ENCODE measurements at places on chromosomes 16 and 17.

DNA sequence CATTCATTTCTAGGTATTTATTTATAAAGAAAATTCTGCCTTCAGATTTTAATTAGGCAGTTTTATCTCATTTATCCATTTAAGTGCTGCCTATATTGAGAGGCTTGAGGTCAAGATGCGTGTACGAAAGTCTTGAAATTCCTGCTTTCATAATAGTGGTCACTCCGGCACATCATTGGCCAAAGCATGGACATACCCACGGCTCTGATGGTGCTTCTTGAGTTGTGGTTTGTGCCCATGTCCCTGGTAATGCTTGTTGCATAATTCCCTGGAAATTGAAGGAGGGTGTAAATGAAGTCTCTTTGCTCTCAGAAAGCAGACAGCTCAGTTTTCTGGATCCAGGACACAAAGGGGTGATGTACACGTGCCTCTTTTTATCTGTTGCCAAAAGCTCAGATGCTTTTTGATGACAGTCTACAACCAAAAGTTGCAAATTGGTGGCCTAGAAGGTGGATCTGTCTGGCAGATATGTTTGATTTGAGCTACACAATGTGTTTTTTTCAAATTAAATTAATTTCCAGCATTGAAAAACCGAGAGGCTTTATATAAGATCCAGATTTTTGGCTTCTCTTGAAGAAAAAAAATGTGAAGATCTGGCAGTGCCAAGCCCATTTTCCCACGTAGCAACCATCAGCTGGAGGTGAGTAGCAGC is 94.4 kb downstream of the SHISA9 start:
- no peak for DNase-seq

DNA sequence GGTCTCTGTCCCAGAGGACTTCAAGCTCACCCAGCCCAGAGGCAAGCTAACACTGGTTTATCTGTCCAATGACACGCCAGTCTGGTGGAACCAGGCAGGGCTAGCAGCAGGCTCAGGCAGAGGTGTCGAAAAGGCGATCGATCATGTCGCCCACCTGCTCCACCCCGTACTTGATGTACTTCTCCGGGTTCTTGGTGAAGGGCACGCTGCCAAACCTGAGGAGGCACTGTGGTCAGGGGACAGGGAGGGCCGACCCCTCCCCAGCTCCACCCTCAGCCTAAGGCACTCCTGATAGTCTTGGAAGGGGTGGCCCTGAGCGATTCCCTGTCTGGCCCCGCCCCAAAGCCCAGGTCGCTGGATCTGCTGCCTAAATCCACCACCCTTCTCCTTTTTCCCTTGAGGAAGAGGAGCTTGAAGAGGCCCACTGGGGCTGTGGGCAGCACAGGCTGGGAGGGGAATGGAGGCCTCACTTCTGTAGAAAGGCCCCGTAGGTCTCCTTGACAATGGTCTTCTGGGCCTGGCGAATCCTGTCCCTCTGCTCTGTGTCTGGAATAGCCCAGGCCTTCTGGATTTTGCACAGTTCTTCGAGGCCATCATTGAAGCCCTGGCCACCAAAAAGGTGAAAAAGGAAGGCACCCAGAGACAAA is 4.7 kb downstream of the ZACN start:
- DNase-seq: no peak

GRCh38 chr17:12362853-12363455 is 302.7 kb upstream of the MYOCD start:
- no peak for DNase-seq

DNA sequence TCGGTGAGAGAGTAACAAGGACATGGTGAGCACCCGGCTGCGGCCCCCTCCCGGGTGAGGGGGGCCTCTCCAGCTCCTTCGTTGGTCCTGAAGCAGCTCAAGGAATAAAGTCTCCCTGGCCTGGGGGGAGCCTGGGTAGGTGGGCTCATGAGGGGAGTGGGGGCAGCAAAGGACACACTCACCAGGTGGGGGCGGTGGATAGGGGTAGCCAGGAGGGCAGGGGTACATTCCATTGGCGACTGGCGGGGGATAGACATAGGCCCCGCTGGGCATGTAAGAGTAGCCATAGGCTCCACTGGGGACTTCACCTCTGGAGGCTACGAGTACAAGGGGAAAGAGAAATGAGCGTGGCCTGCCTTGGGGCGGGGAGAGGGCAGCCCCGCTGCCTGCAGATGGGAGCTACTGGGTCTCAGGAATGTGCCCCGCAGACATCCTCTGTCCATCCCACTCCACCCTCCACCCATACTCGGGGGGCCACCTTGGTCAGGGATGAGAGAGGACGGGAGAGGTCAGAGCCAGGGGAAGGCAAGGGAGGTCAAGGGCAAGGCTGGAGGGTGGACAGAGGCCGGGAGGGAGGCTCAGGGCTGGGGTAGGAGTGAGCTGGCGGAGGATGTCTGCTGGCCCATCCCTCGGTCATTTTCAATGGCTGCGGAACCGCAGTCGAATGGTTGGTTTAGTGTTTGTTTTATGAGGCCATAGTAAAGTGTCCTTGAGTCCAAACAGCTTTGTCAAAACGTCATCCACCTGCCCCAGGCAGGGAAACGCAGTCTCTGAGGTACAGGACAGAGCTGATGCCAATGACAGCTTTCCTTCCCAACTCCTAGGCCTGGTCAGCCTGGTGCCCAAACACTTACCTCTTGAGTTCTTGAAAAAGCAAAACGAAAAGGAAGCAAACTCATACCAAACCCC is 3.7 kb upstream of the UNC13D start:
- DNase-seq: no peak

- DNase-seq: no peak
These were observed 86.6 kb upstream of the NETO2 start for GRCh38 chr16:47230296-47230695.

DNA sequence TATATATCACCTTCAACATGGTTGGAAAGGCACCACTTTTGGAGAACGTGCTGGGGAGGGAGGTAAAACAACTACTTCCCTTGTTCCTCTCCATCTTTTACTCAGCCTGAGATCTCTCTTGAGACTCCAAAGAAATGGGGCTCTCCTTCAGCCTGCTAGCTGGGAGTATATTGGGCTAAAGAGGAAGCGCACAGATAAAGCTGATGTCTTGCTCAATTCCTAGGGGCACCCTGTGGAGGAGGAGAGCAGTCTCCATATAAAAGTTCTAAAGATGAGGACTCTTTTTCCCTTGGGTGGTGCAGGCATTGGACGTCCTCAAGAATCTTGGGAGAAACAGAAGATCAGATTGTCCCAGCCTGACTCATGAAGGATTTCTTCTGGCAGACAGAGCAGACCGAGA is 4.6 kb upstream of the ETV4 start:
- DNase-seq: no peak

DNA sequence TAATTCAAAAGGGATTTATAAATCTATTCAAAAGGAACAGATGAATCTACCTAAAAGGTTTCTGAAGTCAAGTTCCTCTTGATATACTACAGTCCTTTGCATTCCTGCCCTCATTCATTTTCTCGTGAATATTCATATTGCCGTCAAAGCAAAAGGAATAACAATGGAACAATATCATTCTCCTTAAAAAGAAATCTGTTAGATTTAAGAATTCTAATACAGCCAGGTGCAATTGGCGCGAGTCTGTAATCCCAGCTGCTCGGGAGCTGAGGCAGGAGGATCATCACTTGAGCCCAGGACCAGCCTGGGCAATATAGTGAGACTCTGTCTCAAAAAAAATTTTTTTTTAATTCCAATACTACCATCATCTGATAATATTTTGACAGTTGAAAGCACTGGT is 130.3 kb downstream of the BRIP1 start:
- no peak for DNase-seq

DNA sequence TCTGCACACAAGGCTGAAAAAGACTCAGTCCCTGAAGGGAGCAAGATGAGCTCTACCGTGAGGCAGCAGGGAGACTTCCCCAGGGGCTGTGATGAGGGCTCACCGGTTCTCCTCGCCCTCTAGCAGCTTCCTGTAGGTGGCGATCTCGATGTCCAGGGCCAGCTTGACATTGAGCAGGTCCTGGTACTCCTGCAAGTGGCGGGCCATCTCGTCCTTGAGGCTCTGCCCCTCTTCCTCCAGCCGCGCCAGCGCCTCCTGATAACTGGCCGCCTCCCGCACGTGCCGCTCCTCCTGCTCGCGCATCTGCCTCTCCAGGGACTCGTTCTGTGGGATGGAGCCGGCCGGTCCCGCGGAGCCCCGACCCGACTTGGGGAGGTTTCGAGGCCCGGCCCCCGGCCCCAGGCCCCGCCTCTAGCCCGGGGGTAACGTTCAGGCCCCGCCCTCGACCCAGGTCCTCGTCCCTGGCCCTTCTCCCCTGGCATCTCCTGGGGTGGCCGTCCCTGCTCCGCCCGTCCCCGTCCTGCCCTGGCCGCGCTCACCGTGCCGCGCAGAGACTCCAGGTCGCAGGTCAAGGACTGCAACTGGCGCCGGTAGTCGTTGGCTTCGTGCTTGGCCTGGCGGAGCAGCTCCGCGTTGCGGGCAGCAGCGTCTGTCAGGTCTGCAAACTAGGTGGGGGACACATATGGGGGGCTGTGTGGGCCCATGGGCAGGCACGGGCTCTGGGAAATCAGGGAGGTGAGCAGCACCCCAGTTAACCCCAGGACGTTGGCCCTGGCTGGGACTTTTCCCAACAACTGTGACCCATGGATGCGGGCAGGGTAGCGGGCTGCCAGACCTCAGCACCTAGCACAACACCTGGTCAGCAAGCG is 3.9 kb downstream of the GFAP start:
- no peak for DNase-seq

DNA sequence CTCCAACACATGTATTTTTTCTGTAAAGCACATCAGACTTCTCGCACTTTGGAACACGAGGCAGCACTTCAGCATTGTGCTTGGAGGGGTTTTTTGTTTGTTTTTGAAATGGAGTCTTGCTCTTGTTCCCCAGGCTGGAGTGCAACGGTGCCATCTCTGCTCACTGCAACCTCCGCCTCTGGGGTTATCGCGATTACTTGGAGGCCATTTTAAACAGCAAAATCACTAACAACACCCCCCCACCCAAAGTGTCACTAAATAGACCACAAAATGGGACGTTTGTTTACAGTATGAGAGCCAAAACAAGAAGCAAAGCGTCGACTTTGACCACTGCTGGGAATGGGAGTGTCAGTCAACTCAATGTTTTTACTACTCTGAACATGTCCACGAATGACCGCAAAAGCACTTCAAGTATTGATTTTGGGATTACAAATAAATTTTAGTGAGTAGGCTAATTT is 9.0 kb upstream of the C16orf87 start:
- DNase-seq: no peak

DNA sequence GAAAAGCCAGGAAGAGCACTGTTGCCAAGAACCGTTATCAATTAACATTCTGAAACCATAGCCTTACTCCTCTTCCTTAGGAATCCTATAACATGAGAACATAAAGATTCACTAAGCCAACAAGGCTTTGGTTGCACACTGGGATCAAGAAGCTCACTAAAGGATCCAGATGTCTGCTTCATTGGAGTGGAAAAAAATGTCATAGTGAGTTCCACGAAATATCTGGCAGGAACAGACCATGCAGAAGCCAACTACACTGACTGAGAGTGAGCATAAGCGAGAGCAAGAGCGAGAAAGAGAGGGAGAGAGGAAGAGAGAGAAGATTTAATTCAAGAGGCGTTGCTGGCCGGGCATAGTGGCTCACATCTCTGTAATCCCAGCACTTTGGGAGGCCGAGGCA is 13.4 kb upstream of the MEIOC start:
- no peak for DNase-seq

- DNase-seq: no peak
These were observed 374.0 kb downstream of the KIF2B start for GRCh38 chr17:54196751-54197150.

GRCh38 chr16:79215289-79215688 is 385.2 kb downstream of the MAF start:
- DNase-seq: no peak

DNA sequence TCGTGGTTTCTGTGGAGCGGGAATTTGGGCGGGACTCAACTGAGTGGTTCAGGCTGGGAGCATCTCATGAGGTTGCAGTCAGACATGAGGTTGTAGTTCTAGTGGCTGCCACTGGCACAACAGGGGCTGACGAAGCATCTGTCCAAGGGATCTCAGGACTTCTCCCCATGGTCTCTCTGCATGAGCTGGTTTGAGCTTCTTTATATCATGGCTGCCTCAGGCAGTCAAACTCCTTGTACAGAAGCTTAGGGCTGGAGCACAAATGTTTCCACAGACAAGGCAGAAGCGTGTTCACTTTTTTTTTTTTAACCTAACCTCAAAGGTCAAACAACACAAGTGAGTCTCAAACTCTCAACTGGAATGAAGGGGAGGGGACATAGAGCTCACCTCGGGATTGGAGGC is 243.3 kb downstream of the MSI2 start:
- DNase-seq: no peak

DNA sequence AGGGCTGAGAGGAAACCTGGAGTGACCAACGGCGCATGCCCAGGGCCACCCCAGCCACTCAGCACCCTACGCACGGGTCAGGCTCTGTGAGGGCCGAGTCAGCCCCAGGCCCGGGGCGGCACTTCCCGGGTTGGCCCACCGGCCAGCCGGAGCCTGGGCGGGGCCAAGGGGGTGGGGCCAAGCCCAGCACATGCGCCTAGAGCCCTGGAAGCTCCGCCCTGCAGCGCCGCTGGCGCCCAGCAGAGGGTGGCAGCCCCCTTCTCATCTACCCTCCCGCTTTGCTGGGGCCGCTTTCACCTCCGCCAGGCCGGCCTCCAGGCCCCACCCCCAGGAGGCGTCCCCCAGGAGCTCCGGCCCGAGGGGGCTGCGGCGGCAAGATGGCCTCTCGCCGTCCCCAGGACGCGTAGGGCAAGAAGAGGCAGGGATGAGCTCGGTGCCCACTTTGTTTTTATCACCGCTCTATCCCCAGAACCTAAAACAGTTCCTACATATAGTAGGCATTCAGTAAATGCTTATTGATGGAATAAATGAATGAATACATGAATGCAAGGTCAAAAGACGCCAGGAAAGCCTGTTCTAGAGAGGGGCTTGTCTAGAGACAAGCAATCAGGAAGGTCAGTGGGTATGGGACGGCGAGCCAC is 31.3 kb downstream of the MYO18A start:
- peak; percentile 75 for DNase-seq

DNA sequence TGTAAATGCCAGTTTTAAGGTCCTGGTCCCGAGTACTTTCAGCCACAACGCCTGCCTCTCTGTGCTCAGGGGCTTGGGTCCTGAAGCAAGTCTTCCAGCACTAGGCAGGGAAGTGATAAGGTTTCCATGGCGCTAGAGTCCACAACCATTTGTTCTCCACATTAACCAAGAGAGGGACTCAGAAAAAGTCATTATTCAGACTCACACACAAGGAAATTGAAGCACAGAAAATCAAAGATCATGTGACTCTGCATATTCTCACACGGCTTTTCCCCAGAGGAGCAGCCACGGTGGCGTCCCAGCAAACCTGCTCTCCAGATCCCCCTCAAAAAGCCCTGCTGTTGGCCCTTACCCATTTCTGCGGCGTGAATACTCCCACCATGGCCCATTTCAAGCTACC is 9.7 kb downstream of the ENPP7 start:
- DNase-seq: no peak

DNA sequence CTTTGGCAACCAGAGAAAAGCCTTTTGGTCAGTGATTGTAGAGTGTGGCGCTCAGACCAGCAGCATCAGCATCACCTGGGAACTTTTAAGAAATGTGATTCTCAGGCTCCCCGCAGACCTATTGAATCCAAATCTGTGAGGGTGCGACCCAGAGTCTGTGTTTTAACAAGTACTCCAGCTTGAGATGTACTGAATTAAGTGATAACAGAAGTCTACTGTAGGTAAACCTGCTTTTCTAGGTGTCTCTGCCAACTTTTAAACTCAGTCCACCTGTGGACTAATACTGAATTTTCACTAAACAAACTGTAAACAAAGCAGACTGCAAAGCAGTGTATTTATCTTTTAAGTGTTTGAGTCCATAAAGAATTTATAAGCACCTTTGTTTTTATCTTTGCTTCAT is 43.6 kb downstream of the NUP93 start:
- DNase-seq: no peak

- DNase-seq: no peak
These were observed 41.7 kb downstream of the CNGB1 start for GRCh38 chr16:57929250-57929649.
